ENCODE measurements at places on chromosomes 16 and 17.

DNA sequence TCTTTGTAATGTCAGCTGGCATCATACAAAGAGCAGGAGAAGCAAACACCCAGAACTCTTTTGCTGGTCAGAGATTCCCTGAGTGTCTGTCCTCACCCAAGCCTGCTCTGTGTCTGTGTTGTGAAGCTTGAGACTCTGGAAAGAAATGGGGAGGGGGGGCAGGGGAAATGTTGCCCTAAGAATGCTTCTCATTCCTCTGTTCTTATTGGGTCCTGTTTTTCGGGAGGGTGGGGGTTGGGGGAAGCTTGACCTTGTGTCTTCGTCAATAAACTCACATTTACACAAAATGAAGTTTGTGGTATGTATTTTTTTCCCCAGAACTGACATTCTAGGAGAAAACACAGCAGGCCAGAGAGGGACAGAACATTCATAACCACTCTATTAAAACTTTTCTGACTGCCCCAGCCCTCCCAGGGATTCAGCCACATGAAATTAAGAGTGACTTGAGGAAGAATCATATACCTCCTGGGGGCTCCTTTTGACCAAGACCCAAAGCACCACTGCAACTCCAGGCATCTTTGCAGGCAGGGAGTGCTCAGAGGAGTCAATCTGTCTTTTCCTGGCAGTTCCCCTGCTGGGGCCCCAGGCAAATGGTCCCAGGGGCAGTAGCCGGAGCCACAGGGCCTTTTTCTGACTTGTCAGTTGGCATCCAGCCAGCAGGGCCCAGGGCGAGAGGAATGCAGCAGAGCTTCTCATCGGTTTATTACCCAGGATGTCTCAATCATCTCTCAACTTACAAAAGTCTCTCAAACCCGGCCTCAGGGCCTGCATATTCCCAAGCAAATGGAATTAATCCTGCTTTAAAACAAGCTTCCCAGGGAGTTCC, 5.1 kb upstream of the RASL10B start:
- DNase-seq, result no peak

DNA sequence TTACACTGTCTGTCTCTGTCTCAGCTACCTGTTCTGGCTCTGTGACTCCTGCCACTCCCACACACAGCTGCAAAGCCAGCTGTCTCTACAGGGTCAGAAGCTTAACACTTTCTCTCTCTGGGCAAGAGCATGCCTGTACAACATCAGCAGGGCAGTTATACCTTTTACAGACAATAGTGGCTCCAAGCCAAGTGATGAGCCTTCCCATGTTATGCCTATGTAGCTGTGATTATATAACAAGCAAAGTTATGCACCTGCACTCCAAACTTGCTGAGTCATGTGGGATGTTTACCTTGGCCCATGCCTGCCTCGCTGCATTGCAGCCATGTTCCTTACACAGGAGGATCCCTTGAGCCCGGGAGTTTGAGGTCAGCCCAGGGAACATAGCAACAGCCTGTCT, 31.8 kb upstream of the APPBP2 start:
- no peak for DNase-seq

- DNase-seq, result no peak
These were observed 43.1 kb downstream of the COX10 start for GRCh38 chr17:14112407-14112806.

DNA sequence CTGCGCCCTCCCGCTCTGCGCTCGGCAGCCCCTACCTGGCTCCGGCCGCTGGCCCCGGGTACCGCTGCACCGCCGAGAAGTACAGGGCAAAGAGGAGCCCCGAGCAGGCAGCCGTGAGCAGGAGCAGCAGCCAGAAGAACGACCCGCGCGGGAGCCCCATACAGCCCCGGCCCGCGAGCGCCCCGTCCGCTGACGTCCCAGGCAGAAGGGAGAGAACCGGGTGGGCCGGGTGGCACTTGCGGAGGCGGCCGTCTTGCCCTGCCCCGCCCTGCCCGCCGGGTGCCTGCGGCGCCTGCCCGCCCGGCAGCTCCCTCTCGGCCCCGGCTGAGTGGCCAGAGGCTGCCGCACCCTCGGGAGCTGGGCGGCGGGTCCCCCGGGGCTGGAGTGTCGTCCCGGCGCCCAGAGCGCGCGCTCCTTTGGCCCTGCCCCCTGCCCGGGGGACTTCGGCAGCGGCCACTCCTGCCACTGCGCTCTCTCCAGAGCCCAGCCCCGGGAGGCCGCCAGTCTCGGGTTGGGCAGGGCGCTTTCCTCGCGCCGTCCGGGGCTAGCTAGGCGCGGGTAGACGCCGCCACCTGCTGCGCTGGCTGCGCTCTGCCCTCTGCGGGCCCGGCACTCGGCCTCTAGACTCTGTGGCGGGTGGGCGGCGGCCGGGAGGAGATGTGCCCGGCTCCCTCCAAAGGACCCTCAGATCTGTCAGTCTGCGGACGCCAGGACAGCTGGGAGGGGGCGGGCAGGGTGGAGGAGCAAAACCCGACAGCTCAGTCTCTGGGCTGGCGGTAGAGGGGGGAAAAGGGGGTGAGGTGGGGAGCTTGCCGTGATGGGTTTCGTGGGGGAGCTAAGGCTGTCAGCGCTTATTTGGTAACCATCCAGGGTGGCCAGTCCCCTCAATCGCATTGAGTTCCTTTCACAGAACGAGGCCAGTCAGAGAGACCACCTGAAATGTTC, at the start of gene ST6GALNAC2:
Gene ST6GALNAC2 (minus strand): TSS at position 212 of the 945 bp plus-strand sequence. CDS start 52 bp downstream, at position 160.
- DNase-seq, result peak; percentile 42

- DNase-seq, result no peak
These were observed 10.6 kb downstream of the SLC16A3 start for GRCh38 chr17:82239401-82239925.

DNA sequence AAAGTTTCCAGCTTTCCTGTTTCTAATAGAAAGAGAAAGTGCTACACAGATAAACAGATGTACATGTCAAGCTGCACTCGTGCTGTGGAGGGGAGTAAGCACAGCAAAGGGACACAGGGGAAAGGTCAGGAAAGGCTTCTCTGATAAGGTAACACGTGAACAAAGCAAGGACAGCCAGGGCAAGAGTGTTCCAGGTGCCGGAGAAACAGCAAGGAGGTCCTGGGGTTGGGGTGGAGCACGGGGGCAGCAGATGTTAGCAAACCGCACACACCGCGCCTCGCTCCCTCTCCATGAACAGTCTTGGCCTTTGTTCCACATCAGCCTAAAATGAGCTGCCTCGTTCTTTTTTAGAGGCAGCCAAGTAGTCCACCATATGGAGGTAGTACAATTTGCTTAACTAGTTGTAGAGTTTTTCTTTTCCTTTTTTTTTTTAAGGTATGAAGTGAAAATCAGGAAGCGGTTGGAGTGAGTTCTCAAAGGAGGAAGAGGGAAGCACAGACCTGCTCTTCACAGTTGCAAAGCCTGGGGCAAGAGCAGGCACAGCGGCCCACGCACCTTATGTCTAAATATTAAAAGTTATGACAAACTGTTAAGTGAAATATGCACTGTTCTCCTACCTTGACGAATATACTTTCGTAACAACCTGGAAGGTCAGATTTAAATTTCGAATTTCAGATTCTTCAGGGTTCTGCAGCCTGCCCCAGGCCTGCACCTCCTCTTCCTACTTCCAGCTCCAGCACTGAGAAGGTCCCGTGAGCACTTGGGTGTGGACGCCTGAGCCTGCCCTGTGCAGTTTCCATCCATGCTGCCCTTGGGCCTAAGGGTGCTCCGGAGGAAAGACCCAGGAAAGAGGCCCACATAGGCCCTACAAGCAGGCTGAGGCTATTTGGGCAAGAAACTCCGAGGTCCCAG, 41.5 kb upstream of the RPH3AL start:
- DNase-seq, result no peak
